Testis (tissue), 5 donors: ENCODE measurements at places on chromosomes 1 and 21.

- peak; percentile 55 for DNase-seq
Observed at GRCh38 chr1:42380586-42381279, at the start of gene RIMKLA. Gene RIMKLA (plus strand): TSS chr1:42380792. CDS start chr1:42380935, 143 bp downstream.

GRCh38 chr21:39611551-39612190 lies 1.1 kb upstream of the B3GALT5 start:
- no peak for DNase-seq

DNA sequence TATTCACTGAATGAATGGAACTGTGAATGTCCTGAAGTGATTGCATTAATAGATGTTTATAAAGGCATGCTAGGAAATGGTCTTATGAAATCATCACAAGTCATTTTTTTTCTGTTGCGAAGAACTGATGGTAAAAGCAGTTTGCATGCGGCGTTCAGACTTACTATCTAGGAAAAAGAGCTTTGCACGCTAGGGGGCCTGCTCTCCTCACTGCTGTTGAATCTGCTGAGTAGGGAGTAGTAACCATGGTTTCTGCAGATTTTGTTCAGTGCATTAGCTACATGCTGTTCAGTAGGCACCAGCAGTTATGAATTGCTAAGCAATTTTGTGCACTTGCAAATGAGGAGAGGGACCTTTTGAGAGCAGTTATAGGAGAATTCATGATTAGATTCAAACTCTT lies 57.9 kb downstream of the CENPF start:
- peak; percentile 86 for DNase-seq

- DNase-seq = no peak
Observed at GRCh38 chr21:28632755-28633408, 359.8 kb downstream of the LTN1 start.

GRCh38 chr1:17605582-17606344 lies 66.3 kb downstream of the ARHGEF10L start:
- peak; percentile 65 for DNase-seq

DNA sequence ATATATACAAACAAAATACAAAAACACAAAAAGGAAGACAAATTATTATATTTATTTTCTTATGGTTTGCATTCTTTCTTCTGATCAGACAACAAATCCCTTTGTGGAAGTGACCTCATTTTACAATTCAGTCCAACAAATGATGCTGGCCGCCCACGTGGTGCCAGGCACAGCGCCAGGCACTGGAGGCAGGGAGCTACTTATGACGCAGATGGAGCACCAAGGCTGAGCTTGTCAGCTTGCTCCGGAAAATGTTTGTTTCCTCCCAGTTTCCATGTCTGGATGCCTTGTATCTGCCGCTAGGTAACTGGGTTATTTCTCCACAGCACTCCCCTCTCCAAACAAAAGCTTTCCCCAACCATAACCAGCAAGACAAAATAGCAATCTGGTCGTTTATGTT lies 30.7 kb upstream of the CD34 start:
- DNase-seq = peak; percentile 80

DNA sequence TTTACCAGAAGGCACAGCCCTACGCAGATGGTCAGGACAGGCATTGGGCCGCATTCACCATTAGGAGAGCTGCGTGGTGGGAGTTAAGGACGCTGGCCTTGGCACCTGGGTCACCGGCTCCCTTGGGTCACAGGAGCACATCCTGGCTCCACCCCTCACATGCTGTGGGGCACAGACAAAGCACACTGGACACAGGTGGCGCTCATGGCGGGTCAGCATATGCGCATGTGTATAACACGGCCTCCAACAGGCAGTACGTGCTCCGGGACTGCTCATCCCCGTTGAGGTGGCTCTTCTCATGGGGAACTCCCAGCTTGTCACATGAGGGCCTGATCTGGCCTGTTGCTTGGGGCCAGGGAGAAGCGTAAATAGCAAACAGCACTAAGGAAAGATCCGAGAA lies 25.0 kb downstream of the PGBD5 start:
- DNase-seq = no peak

- DNase-seq = no peak
Observed at GRCh38 chr1:242554577-242554976, 30.1 kb upstream of the PLD5 start.

DNA sequence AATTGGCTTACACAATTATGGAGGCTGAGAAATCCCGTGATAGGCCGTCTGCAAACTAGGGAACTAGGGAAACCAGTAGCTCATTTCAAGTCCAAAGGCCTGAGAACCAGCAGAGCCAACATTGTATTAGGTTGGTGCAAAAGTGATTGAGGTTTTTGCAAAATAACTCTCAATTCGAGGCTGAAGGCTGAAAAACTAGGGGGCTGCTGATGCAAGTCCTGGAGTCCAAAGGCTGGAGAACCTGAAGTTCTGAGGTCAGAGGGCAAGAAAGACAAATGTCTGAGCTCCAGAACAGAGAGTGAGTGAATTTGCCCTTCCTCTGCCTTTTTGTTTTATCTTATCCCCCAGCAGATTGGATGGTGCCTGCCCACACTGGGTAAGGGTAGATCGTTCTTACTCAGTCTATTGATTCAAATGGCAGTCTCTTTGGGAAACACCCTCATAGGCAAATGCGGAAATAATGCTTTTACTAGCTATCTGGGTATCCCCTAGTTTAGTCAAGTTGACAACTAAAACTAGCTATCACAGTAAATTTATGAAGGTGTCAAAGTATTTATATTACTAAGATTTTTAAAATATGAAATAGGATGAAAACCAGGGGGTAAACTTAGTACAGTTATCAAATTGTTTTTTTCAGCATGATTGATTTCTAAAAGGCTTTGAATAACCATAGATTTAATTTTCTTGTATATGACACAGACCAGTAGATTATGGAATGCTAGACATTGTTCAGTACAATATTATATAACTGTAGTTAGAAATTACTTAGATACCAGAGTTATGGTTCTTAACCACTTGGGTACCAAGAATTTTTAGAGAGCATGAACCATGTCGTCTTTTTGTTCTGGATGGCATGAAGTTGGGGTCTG lies 15.4 kb downstream of the RABGAP1L start:
- DNase-seq = no peak

- no peak for DNase-seq
Observed at GRCh38 chr1:83024251-83024767, 974.6 kb downstream of the TTLL7 start.

DNA sequence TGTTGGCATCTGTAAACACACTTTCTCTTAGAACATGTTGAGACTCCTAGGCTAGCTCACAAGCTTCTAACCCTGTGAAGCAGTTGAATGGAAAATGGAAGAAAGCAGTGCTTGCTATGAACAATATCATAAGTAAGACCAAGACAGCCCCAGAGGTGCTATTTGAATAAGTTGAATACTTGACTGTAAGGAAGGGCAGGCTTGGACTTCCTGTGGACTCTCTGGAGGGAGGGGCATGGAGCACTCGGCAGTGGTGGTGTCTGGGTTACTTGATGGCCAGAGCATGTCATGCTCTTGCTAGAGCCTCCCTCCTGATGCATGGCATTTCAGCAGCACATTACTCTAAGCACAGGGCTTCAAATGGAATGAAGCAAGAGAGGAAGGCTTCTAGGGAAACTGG lies 60.0 kb downstream of the MRPS6 start:
- DNase-seq = no peak

- peak; percentile 78 for DNase-seq
Observed at GRCh38 chr21:42463861-42464515, 32.0 kb downstream of the RSPH1 start.

DNA sequence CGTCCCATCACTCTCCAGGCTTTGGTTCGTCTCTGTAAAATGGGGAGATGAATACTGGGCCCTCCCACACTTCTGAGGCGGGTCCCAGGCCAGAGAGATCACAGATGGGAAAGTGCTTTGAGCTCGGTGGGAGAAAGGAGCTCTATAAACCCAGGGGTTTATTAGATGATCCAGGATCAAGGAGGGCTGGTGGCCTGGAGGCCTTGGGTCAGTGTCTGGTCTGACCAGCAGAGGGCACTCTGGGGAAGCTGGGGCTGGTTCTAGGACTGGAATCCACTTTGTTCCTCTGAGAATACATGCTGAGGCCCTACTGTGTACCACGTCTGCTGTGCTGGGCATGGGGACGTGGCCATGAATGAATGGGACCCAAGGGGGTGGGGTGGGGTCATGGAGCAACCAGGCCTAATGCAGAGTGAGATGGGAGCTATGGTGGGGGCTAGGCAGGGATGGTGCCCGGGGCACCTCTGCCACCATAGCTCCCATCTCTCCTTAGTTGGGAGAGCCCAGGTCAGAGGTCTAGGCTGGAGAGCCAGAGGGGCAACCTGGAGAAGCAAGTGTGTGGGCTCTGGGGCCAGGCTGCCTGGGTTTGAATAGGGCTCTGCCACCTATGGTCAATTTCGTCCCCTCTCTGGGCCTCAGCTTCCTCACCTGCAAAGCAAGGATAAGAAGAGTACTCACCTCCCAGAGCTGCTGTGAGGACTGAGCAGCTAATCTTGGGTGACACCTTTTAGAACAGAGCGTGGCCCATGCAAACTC lies 9.0 kb upstream of the FAM131C start:
- peak; percentile 78 for DNase-seq

- DNase-seq = no peak
Observed at GRCh38 chr1:153916297-153916696, 6.5 kb downstream of the GATAD2B start.

- DNase-seq = no peak
Observed at GRCh38 chr21:39094847-39095579, 88.2 kb downstream of the PSMG1 start.

GRCh38 chr1:110928191-110928590 lies 35.5 kb downstream of the LRIF1 start:
- no peak for DNase-seq

DNA sequence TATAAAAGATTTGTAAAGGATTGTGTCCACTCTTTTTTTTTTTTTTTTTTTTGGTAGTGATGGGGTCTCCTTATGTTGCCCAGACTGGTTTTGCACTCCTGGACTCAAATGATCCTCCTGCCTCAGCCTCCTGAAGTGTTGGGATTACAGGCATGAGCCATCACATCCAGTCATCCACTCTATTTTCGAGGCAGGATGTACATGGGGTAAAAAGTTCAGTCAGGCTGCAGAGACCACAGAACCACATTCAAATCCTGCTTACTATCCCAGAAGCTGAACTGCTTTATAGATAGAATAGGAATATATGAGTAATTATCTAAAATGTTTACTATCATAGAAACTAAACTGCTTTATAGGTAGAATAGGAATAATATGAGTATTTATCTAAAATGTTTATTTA lies 26.0 kb upstream of the KCNK2 start:
- DNase-seq = no peak

- no peak for DNase-seq
Observed at GRCh38 chr1:155529109-155529508, 33.5 kb downstream of the ASH1L start.

DNA sequence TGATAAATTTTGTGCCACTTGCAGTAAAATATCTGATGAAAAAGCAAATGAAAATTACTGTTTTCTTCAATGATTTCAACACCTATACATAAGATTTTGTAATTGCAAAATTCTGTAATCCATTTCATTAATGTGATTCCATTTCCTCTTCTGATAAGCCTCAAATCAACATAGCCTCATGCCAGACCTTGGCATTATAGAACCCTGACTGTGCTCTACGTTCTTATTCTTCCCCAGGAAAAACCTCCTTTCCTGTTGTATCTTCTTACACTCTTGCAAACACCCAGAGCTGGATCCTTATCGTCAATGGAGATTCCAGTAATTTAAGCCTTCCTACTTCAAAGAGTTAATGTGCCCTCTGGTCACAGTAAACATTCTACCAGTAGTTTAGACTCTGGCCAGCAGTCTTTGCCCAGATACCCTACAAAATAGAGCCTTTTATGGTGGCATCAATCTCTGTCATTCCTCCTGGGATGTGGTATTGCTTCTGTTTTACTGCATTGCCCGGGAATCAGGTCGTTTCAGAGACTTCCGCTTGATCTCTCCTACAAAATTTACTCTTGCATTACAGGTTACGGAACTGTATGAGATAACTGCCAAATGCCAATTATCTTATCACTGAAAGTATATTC lies 48.5 kb upstream of the CHRM3 start:
- no peak for DNase-seq

DNA sequence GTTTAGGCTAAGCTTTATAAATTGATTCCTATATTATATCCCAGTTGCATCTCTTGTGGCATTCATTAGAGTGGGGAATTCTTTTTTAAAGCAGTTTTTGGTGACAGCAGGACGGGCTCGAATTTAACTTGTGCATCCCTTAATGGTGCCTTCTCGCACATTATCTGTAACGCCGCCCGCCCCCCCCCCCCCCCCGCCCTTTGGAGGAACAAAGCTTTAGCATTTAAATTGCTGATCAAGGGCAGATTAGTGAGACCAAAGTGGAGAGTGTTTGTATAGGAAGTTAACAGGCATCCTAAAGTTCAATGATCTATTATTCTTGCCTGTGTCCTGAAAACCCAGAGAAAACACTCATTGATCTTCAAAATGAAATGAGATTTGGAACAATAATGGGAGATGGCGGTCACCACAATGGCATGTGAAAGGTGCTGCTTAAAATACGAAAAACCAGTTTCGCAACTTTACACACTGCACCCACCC lies 2.2 kb downstream of the LMO4 start:
- no peak for DNase-seq

DNA sequence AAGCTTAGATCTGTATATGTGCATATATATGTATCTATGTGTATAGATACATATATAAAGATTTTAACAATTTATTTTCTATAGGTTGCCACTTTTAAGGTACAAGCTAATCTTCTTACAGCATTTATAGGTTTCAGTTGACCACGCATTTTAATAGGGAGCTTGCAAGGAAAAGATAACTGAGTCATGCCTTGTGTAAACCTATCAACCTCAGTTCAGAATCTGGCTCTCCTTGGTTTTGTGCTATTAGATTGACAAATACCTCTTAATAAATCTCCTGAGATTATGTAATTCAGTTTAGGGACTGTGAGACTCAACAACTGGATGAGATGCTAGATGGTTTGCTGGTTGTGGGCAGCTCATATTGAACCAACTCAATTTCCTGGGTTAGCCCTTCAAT lies 114.7 kb upstream of the SERBP1 start:
- DNase-seq = no peak

GRCh38 chr1:177858332-177858821 lies 111.5 kb downstream of the SEC16B start:
- no peak for DNase-seq

GRCh38 chr1:156923670-156924477 lies 3.4 kb downstream of the LRRC71 start:
- DNase-seq = no peak

DNA sequence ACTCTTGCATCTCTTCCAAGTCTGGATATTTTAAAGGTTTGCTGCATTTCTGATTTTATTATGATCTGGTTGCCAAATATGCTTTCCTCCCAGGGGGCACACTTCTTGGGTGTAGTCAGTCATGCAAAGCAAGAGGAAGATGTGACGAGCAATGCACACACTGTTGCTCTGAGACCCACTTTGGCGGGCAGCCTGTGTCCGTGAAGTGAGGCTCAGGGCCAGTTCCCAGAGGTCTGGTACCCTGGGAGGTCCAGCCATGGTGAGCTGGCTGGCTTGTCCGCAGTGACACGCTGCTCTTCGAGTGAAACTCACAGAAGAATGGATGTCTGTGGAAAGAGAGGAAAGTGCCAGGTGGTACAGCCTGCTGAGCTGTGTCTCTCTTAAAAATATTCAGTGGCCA lies 52.8 kb upstream of the EDN2 start:
- no peak for DNase-seq

GRCh38 chr21:16330082-16330907 lies 600.5 kb downstream of the USP25 start:
- peak; percentile 64 for DNase-seq
